Calu3 (cell line): ENCODE measurements at places on chromosomes 2 and 18. TPM values are rescaled to one million over a fixed set of nuclear protein-coding genes. Genes with fewer than 3 reads are reported as not detected.

DNA sequence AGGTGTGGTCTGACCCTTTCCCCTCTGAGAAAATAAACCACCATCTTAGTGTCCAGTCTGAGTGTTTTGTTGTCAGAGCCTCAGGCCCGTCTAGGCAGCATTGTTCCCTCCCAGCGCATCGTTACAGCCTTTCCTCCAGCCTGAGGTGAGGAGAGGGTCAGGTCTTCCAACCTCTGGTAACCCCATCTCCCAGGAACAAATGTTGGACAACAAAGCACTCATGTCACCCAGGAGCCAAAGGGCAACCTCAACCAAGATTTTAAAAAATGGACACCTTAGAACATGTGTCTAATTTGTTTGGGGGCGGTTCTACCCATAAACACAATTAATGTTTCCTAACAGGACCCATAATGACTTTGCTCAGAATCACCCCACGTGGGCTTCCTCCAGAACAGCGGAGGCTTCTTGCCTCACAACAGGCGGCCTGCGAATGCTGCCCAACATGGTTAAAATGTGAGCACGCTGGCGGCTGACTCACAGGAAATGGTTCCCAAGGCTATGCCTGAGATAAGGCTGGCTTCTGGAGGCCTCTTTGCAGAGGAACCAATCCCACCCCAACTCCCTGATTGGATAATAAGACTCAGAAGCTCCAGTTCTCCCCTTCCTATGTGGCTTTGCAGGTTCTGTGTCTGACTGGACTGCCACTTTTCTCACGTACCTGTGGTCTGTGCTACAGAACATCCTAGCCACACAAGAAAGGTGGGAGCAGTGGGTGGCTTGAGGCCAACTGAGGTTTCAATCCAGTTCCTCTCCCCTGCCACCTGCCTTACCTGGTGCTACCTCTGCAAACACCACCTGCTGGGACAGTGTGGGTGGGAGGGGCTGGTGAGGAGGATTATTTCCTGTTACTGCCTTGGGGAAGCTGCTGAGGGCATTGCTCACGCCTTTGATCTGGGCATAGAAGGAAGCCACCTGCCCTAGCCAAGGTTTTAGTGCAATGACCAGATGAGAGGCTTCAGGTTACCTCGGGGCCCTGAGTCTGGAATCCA lies 108.8 kb downstream of the B3GNT2 start:
- peaks cover 30% of the 10 kb centered on the region for H3K36me3 ChIP-seq
- peak; percentile 86 for DNase-seq
- peak overlapping the region; percentile 20 for H3K4me3 ChIP-seq
- H3K4me1 ChIP-seq, result peaks cover 55% of the 10 kb centered on the region
- no peaks in the 10 kb centered on the region for H3K27me3 ChIP-seq
- peak overlapping the region; percentile 93 for H3K27ac ChIP-seq

Gene ABCG8
- total RNA-seq, result 1.4 and 1.6 TPM in 2 replicates

- H3K36me3 ChIP-seq, result no peaks in the 10 kb centered on the region
- DNase-seq, result no peak
- H3K4me3 ChIP-seq, result no peak overlapping the region
- peaks cover 23% of the 10 kb centered on the region for H3K4me1 ChIP-seq
Measured at GRCh38 chr2:176566496-176566895, 297.3 kb downstream of the MTX2 start.

- H3K4me1 ChIP-seq, result no peaks in the 10 kb centered on the region
- H3K27ac ChIP-seq, result no peak overlapping the region
- DNase-seq, result peak; percentile 54
- H3K27me3 ChIP-seq, result peaks cover 40% of the 10 kb centered on the region
- peak overlapping the region; percentile 13 for H3K4me3 ChIP-seq
Measured at GRCh38 chr2:121075006-121075551, 209.9 kb downstream of the TFCP2L1 start.

- H3K36me3 ChIP-seq, result no peaks in the 10 kb centered on the region
- no peak overlapping the region for H3K27ac ChIP-seq
- DNase-seq, result no peak
- no peaks in the 10 kb centered on the region for H3K4me1 ChIP-seq
- H3K27me3 ChIP-seq, result peaks cover 13% of the 10 kb centered on the region
Measured at GRCh38 chr2:236731767-236732580, 162.3 kb downstream of the ACKR3 start.

GRCh38 chr2:219119422-219120043 lies 41.1 kb downstream of the NHEJ1 start:
- H3K4me3 ChIP-seq, result no peak overlapping the region
- H3K27ac ChIP-seq, result no peak overlapping the region
- no peaks in the 10 kb centered on the region for H3K36me3 ChIP-seq
- H3K4me1 ChIP-seq, result peaks cover 38% of the 10 kb centered on the region

GRCh38 chr2:51079945-51080344 lies 48.0 kb upstream of the NRXN1 start:
- H3K27ac ChIP-seq, result no peak overlapping the region
- H3K27me3 ChIP-seq, result no peaks in the 10 kb centered on the region
- H3K4me3 ChIP-seq, result no peak overlapping the region
- H3K4me1 ChIP-seq, result no peaks in the 10 kb centered on the region
- no peak for DNase-seq

Gene ABCB11
- total RNA-seq, result 1.3 and 2.1 TPM in 2 replicates

Gene IL1R1
- total RNA-seq, result 6.2 and 8.7 TPM in 2 replicates

Gene ACADL
- 1.0 and 1.3 TPM in 2 replicates for total RNA-seq

Gene NEB
- total RNA-seq, result 27.5 and 50.0 TPM in 2 replicates

Gene NLRC4
- total RNA-seq, result not detected in 2 replicates
